ENCODE measurements at places on chromosomes 1 and 21.

- DNase-seq = no peak
These were observed 41.9 kb downstream of the CEP170 start for GRCh38 chr1:243213045-243213787.

DNA sequence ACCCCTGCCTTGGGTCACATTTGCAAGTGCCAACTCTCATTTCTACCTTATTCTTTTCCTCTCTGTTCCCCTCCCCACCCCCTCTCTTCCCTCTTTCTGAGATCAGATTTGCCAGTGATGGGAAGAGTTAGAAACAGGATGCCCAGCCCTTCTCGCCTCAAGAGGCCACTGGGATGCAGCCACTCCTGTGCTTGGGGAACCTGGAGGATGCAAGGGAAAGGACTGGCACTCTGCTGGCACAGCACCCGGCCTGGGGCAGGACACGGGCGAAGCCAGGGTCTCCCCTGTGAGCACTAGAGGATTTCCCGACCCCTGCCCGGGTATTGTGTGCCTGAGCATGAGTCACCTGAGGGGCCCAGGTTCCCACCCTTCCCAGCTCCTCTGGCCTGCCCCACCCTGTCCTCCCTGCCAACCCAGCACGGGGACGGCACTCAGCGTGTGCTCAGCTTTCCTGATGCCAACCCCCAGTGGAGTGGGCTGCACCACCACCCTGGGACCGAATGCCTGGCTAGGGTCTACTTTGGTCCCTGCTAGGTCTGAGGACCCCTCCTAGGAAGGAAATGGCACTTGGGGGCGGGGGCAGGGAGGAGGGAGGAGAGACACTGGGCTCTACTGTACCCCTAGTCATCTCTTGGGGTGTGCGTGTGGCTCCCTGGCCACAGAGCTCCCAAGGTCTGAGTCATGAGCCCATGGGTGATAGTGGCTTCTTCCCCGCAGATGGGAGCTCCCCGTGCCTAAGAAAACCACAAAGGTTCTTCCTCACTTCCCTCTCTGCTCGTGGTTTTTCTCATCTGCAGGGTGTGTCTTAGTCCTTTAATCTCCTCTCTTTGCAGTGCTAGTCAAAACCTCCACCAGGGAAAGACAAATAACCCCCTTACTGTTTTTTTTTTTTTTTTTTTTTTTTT, 12.4 kb downstream of the LMNA start:
- DNase-seq = no peak

GRCh38 chr1:23763041-23763577, 15.1 kb upstream of the PITHD1 start:
- no peak for DNase-seq

DNA sequence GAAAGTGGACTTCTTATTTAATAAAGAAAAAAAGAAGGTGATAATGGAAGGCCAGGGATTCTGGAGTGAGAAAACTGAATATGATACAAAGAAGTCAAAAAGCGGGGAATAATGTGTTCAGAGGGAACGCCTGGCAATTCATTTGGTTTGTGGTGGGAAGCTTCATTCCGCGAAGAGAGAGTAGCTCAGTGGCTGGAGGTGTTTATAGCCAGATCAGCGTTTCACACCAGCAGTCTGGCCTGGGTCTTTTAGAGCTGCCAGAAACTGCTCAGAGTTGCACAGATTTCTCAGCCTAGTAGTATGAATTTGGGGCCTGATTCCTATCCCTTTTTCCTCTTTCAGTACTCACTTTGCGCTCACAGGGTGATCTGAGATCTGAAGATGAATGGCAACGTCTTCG, 67.8 kb upstream of the IPO9 start:
- no peak for DNase-seq

- DNase-seq = no peak
These were observed 41.4 kb downstream of the ZMYM1 start for GRCh38 chr1:35120458-35121133.

DNA sequence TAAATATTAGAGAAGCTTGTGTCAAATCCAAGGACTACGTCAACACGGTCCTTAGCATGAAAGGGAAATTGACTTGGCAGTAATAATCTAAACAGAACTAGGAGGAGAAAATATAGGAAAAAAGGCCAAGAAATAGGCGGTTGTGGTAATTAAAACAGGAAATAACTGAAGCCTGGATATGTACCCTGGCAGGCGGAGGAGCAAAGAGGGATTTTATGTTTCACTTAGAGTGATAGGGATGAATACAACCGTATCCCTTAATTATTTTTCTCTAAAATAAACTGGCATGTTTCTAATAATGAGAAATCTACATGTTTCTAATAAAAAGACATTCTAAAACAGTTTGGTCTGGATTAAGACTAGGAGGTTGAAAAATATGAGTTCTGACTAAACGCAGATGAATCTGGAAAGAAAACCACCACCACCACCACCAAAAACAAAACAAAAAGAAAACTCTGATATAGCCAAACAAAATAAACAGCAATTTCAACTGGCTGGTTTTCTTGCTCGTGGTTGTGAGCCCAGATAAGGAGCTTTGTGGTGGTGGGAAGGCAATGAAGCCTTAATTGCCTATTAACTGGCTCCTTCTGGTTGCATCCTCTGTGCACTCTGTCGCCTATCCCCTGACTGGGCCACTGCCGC, 334.2 kb upstream of the SNX7 start:
- no peak for DNase-seq

DNA sequence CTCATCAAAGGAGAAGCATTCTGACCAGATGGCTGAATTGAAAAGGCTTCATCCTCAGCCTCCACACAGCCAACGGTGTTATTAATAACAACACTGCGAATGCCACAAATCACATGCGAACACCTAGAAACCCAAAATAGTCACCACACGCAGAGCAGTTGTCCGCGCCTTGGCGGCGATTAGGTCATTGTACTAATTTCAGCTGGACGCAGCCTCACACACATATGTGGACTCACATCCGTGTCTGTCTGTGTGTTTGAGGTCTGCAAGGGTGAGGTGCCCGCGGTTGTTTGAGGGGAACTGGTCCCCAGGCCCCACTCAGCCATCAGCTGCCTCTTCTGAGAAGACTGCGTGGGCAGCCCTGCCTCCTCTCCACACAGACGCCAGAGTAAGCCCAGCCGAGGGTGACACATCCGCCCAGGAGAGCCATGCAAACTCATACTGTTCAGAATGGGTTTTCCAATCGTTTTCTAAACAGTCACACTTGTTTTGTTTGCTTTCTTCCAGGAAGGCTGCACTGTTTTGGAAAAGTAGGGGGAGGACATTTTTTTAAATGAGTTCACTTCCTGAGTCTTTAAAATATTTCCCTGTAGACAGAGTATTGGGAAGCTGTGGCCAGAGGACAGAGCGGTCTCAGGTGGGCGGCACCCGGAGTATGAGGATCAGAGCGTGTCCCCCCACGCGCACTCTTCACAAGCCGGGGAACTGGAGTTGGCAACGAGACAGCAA, 53.4 kb downstream of the TOMM20 start:
- peak; percentile 64 for DNase-seq

DNA sequence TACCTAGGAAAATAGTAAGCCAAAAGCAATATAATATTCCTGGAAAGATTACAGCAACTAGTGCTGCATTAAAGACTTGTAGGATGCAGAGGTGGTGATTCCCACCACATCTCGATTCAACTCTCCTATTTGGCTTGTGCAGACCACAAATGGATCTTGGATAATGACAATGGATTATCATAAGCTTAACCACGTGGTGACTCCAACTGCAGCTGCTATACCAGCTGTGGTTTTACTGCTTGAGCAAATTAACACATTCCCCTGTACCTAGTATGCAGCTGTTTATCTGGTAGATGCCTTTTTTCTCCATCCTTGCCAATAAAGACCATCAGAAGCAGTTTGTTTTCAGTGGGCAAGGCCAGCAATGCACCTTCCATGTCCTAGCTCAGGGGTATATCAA, 542.7 kb upstream of the ADGRL4 start:
- no peak for DNase-seq

DNA sequence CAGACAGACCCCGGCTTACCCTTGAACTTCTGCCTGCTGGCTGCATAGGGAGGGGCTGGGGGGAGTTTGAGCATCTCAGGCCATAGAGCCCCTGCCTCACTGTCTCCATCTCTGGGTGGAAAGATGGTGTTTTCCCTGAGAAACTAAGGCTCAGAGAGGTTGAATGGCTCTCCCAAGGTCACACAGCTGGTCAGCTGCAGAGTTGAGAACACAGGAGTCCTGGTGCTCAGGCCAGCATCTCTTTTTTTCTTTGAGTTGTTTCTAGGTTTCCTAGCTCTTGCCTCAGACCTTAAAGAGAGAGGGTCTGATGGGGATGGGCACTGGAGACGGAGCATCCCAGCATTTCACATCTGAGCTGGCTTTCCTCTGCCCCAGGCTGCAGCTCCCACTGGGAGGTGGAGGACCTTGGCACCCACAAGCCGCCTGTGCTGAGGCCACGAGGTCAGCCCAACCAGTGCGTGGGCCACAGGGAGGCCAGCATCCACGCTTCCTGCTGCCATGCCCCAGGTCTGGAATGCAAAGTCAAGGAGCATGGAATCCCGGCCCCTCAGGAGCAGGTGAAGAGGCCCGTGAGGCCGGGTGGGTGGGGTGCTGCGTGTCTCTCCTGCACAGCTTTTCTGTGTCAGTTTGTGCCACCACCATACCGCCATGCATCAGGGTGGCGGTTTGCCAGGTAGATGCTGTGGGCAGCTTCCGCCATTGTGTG, 21.8 kb downstream of the PCSK9 start:
- no peak for DNase-seq

DNA sequence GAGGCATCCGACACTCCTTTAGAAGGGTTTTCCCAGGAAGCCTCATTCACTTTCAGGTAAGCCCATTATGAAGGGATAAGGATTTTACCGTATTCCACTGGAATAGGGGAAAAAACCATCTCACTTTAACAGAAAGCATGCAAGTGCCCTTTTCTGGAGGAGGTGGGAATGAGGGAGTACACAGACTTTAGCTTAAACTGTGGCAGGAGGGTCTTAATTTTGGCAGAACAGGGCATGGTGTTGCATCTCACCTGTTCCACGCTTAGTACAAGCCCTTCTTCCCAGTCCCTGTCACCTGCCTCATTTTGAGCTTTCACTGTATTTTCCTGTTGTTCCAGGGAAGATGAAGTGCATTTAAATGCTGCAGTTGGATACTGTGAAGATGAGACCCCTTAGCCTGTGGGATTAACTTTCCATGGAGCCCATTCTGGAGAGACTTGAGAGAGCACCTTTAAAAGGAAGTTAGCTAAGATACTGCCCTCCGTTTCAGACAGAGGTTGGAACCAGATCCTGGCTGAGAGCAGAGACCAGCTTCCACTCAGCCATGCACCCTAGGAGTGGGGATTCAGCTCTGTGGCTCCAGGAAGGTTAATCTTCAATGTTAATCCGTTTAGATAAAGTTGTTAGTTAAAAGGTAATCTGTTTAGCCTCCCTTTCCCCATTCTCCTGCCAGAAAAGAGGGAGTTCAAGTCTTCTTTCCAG, 42.6 kb downstream of the PBX1 start:
- no peak for DNase-seq

GRCh38 chr1:42922687-42923366, 35.8 kb downstream of the SLC2A1 start:
- DNase-seq = peak; percentile 91

DNA sequence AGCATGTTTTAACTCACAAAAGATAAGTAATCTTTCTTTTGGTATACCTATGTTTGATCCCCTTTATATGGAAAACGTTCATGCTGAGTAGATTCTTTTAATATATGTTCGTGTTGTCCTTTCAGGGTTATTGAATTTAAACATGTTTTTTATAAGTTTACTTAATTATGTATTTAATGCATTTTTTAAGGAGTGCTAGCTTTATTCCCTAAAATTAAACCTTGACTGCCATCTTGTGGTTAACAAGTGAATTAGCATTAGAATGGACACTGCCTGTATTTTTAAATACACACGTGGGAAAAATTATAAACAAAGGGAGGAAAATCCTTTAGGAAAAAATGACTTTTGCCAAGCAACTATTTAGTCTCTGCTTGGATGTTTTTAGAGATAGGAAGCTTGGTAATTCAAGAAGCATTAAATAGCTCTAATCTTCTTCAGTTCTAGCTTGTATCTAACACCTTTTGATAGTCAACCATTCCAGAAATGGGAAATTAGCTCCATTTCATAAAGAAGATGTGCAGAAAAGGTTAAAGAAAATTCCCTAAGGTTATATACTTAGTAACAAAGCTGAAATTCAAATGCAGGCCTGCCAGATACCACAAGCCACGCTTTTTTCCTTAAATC, 43.0 kb downstream of the UBE2U start:
- peak; percentile 64 for DNase-seq

DNA sequence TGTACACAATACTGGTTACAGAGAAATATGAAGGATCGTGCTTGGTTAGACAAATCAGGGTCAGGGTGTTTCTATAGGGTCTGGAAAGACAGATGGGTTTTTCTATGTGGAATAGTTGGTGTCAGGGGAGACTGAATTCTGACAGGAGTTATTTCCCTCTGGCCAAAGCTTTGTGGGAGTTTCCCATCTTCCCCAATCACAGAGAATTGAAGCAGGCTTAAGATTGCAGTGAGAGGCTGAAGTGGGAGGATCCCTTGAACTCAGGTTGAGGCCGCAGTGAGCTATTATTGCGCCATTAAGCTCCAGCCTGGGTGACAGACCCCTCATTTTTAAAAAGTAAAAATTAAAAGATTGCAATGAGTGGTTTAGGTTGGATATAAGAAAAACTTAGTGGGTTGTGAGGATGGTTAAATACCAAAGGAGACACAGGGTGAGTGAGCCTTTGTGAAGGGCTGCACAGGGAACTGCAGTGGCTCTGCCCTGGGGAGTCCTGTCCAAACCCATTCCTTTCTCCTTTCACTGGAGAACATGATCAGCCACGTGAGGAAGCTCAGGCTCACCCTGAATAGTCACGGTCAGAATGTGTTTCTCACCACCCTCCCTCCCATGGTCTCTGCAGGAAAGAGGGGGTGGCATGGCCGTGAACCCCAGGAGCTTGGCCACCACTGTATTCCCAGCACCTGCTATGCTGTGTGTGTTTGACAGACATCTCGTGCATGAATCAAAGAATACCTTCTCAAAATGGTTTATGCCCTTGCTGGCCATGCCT, 101.2 kb downstream of the INTS7 start:
- no peak for DNase-seq

- peak; percentile 42 for DNase-seq
These were observed 228.4 kb downstream of the SEC16B start for GRCh38 chr1:177741476-177741875.

- DNase-seq = no peak
These were observed 16.1 kb downstream of the COL6A1 start for GRCh38 chr21:45997495-45998275.
